Suppressor macrophage treated with lipopolysaccharide for 4 hours (primary cell): ENCODE measurements at places on chromosomes 1 and 21.
A peak's percentile ranks its signal among the peaks of the same experiment; 100 is the strongest.

- peak; percentile 79 for DNase-seq
Measured at GRCh38 chr1:109490029-109490933, 3.6 kb upstream of the CYB561D1 start.

DNA sequence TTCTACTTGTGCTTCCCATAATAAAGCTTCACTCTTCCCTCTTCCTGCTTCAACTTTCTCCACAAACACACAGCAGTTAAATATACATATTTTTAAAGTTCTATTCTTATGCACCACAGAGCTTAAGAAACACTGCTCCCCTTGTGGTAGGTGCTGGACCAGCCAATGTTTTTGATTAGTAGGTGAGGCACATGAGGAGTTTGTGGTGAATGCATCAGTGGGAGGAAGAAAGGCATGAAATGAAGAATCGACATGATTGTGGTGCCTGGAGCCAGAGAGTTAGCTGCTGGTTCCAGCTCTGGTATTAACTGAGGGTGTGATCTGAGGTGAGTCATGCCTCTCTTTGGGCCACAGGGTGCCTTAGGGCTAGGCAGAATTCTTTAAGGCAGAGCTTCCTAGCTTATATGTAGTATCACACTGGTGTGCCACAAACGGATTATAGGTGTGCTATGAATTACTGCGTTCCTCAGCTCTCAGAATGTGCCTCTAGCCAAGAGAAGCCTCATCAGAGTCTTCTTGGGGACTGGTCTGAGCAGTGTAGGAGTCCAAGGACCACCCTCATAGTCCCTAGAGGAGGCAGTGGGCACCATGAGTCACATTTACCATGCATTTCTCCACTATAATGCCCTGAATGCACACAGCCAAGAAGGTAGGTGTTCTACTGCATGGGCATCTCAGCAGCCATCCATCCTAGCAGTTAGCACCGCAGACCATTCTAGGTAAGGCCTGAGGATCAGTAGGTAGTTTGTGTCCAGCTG is 97.4 kb upstream of the SGIP1 start:
- DNase-seq = peak; percentile 22

DNA sequence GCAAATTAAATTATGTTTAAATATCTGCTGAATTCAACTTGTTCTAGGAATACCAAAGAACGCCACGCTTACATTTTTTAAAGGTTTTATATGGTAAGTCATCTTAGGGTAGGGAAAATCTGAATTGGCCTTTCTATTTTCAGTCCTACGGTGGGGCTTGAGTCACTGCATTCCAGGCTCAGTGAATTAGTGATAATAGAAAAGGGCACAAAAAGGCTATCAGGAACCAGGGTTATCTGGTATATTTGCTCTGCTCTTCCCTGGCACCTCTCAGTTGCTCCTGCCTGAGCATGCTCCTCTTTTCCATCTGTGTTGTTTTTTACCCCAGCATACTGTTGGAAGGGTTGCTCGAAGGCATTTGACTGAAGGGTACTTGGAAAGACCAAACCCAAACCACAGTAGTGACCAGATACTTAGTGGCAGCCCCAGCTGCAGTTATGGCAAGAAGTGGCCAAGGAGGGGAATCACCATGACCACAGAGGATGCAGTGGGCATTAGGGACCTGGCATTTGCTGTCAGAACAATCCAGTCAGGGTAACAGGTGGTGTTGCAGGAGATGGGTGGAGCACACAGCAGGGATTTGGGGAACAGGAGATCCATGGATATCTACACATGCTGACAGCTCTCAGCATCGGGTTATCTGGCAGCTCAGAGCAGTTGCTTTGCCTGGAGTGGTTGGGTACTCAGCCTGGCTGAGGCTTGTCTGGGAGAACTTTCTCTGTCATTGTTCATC is 2.3 kb downstream of the OVAAL start:
- DNase-seq = no peak

- DNase-seq = no peak
Measured at GRCh38 chr1:16019644-16020277, 1.9 kb upstream of the HSPB7 start.

- no peak for DNase-seq
Measured at GRCh38 chr1:54498383-54499096, 49.5 kb upstream of the ACOT11 start.

DNA sequence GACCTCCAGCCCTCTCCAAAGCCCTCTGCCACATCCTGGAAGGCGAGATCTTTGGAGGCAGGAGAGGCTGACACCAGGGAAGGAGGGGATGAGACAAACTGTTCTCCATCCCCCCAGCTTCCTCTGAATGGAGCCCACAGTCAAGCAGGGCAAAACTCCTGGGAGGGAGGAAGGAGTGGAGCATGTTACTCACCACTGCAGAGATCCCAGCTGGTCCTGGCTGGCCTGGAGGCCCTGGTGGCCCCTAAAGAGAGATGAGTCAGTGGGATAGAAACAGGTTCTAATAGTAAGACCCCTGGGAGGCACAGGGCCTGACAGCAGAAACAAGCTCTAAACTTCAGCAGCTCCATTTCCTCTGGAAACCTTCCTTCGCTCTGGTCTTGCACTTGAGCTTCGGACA is 14.0 kb upstream of the PEF1 start:
- no peak for DNase-seq

- DNase-seq = no peak
Measured at GRCh38 chr1:218699421-218699820, 354.3 kb downstream of the TGFB2 start.

DNA sequence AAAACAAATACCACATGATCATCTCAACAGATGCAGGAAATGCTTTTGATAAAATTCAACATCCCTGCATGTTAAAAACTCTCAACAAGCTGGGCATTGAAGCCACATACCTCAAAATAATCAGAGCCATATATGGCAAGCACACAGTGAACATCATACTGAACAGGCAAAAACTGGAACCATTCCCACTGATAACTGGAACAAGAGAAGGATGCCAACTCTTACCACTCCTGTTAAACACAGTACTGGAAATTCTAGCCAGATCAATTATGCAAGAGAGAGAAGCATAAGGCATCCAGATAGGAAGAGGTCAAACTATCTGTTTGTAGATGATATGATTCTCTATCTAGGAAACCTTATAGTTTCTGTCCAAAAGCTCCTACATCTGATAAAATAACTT is 91.6 kb downstream of the DNAH14 start:
- no peak for DNase-seq

GRCh38 chr1:228276901-228277490 is 69.2 kb downstream of the OBSCN start:
- DNase-seq = no peak

DNA sequence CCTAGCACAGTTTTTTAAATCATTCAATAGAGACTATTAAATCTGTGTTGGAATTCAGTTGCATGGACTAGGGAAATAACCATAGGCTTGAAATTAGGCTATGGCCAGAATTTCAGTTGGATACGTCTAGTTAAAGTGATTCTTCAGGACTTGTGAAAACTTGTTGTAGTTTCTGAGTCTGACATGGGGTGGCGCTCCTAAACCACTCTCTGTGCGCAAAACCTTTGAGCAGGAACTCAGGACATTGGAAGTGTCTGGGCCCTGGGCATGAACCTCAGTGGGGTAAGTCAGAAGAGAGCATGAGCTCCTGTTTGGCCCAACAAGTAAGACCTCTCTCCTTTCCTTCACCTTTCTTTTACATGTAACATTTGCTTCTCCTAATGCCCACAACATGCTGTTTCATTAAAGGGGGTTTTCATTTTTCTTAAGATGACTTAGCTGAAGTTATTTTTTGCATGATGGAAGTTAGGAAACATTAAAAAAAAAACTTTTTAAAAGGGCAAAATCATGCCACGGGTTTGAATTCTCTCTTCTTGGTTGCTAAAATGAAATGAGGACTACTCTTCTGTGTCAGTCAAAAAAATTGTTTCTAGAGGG is 17.1 kb upstream of the CCDC190 start:
- DNase-seq = peak; percentile 64

DNA sequence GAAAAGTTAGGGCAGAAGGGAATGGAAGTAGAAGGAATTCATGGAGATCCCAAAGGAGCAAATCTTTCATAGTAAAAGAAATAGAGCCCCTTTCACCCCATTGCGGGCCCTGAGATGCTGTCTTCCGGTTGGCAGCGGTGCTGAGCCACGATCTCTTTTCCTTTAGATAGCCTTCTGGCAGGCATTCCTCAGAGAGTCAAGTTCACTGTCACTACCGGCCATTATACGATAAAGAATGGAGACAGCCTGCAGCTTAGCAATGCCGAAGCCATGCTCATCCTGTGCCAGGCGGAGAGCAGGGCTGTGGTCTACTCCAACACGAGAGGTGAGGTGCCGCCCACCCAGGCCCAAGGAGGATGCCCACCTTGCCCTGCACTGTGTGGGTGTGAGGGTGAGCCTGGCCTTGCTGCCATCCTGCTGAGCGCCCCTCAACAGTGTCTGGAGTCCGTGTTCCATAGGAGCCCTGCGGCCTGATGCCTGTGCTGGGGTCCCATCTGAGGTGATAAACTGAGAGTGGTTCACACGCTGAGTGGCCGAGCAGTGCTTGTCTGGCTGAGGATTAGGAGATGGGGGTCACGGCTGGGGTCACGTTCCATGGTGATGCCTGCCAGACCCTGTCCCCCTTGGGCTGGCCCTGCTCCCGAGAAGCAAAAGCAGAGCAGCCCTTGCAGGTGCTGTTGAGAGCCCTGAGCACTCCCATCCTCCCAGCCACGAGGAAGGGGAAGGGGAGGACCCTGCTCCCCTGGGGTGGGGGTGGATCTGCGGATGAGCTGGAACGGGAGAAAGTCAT is 20.4 kb upstream of the PWP2 start:
- no peak for DNase-seq

GRCh38 chr1:156467906-156468305 is 32.7 kb downstream of the MEF2D start:
- no peak for DNase-seq

GRCh38 chr1:47738560-47739182 is 258.5 kb downstream of the TRABD2B start:
- DNase-seq = peak; percentile 44

- no peak for DNase-seq
Measured at GRCh38 chr1:16605532-16606505, 7.5 kb downstream of the NBPF1 start.

- DNase-seq = no peak
Measured at GRCh38 chr1:45535988-45536766, 14.4 kb upstream of the AKR1A1 start.

DNA sequence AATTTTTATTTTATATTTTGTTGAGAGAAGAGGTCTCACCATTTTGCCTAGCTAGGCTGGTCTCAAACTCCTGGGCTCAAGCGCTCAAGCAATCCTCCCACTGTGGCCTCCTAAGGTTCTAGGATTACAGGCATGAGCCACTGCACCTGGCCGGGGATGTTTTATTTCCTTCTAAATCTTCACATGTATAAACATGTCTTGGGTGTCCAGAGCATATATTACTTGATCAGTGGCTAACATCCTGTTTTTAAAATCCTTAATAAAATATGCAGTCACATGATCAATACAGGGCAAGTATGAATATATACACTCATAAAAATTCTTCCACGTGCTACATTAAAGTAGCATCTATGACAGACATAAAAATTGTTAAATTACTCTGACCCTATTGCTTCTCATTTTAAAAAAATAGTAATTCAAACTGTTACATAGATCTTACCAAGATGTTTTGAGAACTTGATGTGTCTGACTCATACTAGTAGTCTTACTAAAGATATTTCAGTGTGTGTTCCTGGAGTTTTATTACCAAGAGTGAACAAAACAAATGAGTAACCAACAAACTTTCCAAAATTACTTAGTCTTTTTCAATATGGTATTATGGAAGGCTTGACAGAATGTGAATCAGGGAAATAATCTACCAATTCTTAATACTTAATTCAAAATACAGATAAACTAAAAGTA is 222.5 kb downstream of the SLC45A1 start:
- peak; percentile 71 for DNase-seq

DNA sequence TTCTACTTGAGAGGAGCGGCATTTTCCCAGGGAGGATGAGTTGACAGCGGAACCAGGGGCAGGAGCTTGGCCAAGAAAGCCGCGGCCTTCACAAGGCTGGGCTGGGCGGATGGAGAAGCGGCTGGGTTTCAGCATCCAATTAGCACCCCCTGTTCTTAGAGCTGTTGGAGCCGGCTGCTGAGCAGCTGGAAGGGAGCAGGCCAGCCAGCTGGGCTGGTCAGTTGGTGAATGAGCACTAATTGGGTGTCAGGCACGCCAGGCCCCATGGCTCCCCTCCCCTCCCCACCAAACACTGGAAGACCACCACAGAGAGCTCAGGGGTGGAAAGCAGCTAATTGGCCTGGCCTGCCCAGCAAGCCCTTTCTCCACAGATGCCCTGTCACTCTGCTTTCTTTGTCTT is 245.6 kb downstream of the RRAGC start:
- no peak for DNase-seq

DNA sequence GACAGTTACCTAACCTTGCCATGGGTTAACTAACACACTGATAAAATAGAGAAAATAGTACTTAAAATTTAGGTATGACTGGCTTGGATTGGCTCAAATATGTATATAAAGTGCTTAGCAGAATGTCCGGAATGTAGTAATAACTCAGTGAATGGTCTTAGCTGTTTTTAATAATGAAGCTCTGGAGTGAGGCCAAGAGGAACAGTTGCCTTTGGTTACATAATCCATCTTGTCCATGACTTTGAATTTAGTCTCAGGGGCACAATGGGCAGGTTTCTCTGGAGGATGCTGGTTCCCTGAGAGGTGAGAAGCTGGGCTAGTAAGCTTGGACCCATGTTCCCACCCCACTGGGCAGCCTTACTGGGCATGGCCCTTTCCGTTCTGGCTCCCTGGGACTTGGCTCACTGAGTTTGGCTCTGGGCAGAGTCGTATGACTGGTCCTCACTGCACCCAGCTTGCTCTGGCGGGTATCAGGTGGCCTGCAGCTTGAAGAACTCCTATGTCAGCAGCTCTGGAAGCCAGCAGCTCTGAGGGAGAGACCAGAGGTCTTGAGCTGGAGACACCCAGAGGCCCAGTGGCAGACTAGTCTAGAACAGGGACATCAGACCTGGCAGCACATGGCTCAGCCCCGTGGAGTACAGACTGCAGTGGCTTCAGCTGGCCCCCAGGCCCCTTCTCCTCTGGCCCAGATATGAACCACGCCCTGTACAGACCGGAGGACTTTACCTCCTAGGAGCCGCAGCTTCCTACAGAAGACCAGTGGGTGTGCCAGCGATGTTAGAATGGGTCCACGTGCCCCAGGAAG is 40.4 kb downstream of the TENT5C start:
- no peak for DNase-seq

DNA sequence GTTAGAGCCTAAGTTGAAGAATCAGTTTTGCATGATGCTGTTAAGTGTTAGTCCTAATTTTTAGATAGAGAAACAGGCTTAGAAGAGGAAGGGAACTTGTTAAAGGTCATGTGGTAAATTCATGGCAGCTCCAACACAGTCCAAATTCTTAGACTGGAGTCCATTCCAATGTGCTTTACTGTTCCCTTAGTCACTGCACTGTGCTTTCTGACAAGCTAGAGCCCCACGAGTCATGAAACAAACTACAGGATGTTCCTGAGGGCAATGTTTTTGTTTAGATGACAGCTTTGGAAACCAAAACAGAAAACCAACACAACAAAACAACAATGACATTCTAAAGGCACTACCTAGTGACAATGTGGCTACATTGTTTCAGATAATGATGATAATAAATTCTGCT is 23.1 kb upstream of the RGS4 start:
- no peak for DNase-seq

GRCh38 chr1:27045973-27046558 is 33.4 kb upstream of the TENT5B start:
- DNase-seq = peak; percentile 75

- DNase-seq = peak; percentile 79
Measured at GRCh38 chr1:198929961-198930599, 291.2 kb downstream of the PTPRC start.
